ENCODE measurements at places on chromosomes 1 and 21.

DNA sequence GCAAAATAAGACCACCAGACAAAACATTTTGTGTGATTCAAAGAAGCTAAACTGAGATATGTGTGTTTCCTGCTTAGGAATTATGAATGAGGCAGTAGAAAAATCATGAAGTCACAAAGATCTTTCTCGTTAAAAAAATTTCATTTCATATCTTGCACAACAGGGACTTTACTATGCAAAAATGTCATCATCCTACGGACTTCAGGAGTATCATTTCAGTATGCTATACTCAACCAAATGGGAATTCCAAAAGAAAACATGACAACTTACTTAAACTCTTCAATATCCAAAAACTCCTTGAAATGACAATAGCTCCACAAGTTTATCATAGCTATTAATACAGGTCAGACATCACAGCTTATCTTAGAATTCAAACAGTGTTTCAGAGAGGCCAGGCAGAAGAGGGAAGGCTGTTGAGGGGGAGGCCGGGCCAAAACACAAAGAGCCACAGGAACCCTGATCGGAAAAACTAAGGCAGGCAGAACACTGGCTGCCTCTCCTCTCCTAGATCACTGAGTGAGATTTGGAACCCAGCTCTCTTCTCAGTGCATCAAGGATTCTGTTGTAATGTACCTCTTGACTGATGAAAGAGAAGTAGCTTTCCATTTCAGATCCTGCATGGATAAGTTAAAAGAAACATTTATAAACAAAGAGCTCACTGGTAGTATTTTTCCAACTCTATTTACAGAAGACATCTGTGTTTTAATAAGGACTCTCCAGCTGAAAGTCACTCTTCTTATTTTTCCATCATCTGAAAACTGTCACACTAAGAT is 66.9 kb downstream of the TESK2 start:
- DNase-seq: no peak

- no peak for DNase-seq
Observed at GRCh38 chr1:227127891-227128290, 187.8 kb downstream of the COQ8A start.

GRCh38 chr1:160420881-160421842 is 20.8 kb downstream of the VANGL2 start:
- no peak for DNase-seq

DNA sequence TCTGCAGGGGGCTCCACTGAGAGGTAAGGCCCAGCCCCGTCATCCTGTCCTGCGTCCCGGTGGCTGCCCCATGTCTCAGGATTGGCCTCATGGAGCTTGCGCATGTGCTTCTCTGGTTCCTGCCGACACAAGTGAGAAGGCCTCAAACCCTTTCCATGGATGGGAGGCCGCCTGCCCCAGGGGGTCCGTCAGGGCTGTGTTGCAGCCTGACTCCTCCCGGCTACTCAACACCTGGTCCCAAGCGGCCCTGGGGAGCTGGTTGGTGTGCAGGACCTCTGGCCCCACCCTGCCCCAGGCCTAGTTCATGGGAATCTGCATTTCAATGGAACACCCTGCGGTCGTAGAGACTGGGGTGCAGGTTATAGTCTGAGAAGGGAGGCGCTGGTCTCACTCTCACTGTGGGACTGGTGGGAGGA is 21.1 kb upstream of the PDE9A start:
- DNase-seq: no peak

- peak; percentile 8 for DNase-seq
Observed at GRCh38 chr21:28832013-28832714, 160.5 kb downstream of the LTN1 start.

DNA sequence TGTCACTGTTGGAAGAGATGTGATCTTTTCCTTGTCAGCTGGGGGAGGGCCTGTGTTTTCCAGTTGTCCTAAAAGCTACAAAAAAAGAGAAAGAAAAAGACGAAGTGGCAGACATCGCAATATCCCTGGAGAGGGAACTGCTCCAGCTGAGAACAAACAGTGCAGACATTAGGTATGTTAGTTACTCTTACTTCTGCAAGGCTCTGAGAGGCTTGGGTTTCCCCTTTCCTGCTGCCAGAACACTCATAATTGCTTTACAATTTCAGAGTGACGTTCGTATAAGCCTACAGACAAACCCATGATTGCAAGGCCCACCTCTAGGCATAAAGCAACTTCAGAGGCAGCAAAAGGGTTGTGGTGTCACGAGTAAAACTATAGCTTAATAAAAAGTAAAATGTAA is 31.1 kb downstream of the CD160 start:
- peak; percentile 8 for DNase-seq

- DNase-seq: no peak
Observed at GRCh38 chr1:44592208-44593145, 81.8 kb downstream of the TMEM53 start.

DNA sequence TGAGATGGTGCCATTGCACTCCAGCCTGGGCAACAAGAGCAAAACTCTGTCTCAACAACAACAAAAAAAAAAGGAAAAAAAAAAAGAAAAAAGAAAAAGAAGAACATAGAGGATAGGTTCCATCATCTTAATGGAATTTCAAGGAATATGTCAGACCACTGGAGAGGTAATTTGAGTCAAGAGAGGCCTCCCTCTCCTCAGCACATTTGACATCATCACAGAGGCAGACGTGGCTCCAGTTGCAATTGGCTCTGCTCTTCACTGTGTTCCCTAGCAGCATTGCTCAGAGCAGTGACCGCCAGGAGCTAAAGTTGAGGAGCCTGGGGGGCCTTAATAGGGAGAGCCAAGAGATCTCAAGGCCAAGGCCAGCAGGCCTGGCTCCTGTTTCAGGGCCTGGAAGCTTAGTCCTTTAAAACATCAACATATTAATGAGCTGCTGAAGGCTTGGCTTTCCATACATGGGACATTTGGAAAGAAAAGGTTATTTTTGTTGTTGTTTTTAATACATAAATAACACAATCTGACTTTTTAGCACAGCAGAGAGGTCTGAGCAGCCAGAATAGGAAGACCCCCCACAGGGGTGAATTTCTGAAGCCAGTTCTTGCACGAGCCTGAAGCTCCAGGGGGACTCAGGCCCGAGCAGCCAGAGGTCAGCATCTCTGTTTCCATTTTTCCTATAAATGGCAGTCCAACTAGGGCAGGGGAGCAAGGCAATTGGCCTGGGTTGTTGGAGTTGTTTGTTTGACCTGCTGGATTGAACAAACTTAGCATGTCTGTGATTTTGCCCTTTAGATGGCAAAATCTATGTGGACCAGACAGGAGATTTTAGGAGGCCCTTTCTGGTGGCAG is 118.3 kb upstream of the FGGY start:
- no peak for DNase-seq

GRCh38 chr1:86156566-86157455 is at the start of gene COL24A1:
Gene COL24A1, minus strand, starts transcription at chr1:86156772. Its CDS starts 376 bp downstream, at chr1:86156396.
- DNase-seq: no peak
